ENCODE measurements at places on chromosomes 13 and 19.

DNA sequence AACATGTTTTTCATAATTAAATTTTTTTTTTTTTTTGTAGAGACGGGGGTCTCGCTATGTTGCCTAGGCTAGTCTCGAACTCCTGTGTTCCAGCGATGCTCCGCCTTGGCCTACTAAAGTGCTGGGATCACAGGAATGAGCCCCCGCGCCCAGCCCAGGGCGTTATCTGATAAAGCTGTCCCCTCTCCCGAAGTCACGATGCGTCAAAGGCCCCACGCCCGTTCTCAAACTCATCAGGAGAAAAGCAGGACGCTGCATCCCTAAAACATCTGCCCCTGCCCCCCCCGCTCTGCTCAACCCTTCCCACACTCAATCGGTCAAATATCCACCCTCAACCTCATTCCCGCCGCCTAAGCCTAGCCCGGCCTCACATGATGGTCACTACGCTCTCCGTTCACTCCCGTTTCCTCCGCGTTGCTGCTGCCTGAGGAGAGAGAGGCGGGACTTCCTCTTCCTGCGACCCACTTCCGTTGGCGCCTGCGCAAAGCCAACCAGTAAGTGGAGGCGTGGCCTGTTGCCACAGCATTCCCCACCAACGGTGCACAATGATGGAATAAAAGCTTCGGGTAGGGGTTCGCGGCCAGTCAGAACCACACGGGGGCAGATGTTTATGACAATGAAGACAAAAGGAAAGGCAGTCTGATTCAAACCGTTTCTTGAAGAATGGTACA is at the start of gene SNRPD2:
Gene SNRPD2, minus strand, starts transcription at position 438 of the 671 bp plus-strand sequence. Its CDS starts 65 bp downstream, at position 373.
- DNase-seq = peak; percentile 96

- DNase-seq = no peak
Observed at GRCh38 chr19:14616407-14616806, 33.5 kb downstream of the CLEC17A start.

- DNase-seq = no peak
Observed at GRCh38 chr13:98781045-98781444, 28.6 kb upstream of the SLC15A1 start.

GRCh38 chr19:5927441-5927821 is 13.4 kb downstream of the CAPS start:
- DNase-seq = no peak

DNA sequence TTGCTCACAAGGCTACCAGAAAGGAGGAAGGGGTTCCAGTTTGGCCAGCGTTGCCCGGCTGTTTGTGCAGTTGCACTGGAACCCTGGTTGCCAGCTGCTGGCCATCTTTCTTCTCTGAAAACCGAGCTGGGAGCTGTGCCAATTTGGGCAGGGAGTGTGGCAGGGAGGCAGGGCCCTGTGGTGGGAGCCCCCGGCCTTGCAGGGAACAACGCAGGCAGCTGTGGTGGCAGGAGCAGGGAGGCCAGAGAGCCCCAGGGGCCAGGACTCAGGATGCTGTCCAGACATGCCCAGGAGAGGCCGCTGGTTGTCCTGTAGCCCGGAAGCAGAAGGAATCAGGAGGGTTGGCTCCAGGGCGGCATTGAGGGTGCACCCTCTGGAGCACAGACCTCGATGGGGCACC is 4.8 kb downstream of the KMT5C start:
- DNase-seq = peak; percentile 29

- DNase-seq = no peak
Observed at GRCh38 chr13:35669321-35669720, 192.8 kb upstream of the MAB21L1 start.

DNA sequence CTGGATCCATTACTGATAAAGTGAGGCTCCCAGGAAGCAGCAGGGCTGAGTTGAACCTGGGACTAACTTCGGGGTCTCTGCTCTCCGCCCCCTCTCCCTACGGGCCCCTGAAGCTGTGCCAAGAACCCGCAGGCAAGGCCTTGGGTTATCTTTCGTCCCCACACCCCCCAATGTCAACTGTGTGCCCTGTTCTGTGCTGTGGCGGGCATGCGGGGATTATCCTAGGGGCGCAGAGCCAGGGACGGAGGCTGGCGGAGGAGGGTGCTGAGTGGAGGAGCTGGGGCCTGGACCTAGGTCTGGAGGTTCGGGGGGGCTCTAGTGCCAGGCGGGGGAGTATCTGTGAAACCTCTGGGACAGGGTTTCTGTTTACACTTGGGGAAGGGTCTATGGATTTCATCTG is 26.4 kb downstream of the RFX1 start:
- DNase-seq = no peak

- no peak for DNase-seq
Observed at GRCh38 chr13:102814793-102815192, 15.9 kb downstream of the BIVM start.

- no peak for DNase-seq
Observed at GRCh38 chr13:21688056-21688455, 17.2 kb downstream of the FGF9 start.

DNA sequence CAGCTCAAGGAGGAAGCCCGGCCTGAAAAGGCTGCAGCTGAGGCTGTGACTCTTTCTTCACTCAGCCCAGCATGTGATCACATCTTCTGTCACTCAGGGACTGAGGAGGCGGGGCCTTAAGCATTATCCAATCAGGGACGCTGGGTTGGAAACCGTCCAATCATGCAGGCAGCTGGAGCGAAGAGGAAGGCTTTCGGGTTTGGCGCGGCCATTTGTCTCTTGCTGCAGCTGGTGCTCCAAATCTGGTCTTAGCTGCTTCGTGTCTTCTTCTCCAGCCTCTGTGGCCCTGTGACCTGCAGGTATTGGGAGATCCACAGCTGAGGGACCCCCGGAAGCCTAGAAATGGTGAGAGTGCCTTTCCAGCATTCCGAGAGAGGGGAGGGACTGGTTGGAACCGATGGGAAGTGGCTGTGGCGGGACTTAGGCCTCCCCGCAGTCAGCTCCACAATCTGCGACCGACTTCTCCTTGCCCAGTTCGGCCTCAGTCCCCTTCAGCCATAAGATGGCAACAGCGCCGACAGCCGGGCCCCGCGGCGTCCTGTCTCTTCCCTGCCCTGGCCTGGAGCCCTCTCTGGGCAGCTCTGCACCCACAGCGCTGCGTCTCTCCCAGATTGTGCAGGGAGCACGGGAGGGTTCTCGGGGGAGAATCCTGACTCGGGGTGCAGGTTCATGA is at the start of gene ZNF90:
Gene ZNF90, plus strand, starts transcription at position 210 of the 673 bp plus-strand sequence. Its CDS starts 133 bp downstream, at position 343.
- DNase-seq = peak; percentile 88

DNA sequence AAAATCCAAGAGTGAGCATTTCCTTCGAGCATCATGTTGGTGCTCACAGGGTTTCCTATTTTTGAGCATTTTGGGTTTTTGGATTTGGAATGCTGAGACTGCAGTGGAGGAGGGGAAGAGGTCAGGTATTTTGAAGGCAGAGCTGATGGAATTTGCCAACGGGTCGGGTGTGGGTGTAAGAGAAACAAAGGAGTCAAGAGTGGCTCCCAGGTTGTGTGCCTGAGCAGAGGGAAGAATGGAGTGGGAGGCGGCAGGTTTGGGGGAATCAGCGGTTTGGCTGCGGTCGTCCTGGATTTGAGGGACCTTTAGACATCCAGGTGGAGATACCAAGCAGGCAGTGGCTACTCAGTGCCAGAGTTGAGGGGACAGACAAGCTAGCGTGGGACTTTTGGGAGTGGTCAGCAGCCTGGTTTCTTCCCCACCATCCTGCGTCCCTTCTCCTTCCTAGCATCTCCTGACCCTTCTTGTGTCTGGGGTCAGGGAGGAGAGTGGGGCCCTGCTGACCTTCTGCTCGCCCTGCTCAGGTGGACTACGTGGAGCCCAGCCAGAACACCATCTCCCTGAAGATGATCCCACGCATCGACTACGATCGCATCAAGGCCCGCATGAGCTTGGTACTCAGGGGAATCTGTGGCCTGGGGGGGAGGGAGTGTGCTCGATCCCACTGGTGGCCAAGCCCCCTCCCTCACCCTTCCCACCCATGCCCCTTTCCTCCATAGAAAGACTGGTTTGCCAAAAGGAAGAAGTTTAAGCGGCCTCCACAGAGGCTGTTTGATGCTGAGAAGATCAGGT is 14.5 kb upstream of the TIMM50 start:
- DNase-seq = no peak

- no peak for DNase-seq
Observed at GRCh38 chr13:92224052-92224821, 825.8 kb downstream of the GPC5 start.

DNA sequence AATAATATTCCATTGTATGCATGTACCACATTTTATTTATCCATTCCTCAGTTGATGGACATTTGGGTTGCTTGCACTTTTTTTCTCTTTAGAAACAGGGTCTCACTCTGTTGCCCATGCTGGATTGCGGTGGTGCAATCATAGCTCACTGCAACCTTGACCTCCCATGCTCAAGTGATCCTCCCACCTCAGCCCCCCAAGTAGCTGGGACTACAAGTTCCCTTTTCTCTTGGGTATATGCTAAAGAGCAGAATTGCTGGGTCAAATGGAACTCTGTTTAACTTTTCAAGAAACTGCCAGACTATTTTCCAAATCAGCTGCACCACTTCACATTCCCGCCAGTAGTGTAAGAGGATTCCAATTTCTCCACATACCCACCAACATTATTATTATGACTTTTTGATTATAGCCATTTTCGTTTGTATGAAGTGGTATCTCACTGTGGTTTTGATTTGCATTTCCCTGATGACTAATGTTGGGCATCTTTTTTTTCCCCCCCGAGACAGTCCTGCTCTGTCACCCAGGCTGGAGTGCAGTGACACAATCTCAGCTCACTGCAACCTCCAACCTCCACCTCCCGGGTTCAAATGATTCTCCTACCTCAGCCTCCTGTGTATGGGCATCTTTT is 7.6 kb upstream of the IPO5 start:
- peak; percentile 68 for DNase-seq

- peak; percentile 33 for DNase-seq
Observed at GRCh38 chr19:41427647-41428480, 690 bp upstream of the B3GNT8 start.

GRCh38 chr13:99496184-99497142 is 4.8 kb upstream of the TM9SF2 start:
- peak; percentile 55 for DNase-seq

DNA sequence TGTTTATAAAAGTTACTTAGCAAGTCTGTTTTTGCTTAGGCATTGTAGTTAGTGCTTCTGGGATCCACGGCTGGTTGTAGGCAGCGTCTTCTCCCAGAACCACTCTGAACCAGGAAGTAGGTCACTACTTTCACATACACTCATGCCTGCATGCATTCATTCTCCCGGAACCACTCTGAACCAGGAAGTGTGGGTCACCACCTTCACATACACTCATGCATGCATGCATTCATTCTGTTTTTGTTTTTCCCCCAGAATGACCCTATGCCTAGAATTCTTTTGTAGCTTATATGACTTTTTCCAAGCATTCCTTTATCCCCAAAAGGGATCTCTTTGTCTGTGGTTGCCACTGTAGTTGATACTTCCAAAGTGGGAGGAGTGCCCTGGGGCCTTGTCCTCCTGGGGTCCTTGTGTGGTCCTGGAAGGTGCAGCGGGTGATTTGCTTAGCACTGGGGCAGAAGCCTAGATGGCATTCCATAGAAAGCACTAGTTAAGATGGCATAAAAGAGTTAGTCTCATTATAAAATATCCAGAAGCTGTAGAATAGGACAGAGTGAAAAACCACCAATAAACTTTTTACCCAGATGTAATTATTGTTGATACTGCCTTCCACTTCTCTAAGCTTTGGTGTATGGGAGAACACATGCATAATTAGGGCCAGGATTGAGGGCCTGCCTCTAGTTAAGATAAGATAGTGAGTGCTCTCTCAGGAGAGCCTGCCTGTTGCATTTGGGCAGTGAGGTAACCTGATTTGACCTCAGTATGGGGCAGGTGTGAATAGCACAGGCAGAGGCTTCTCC is 68.6 kb upstream of the TEX29 start:
- DNase-seq = peak; percentile 64

GRCh38 chr19:18437491-18438330 is at the start of gene ISYNA1:
ISYNA1 (minus strand) TSS chr19:18438133; CDS start chr19:18437979, 154 bp downstream.
- peak; percentile 49 for DNase-seq

- no peak for DNase-seq
Observed at GRCh38 chr13:76864259-76864658, 21.9 kb downstream of the KCTD12 start.

- DNase-seq = no peak
Observed at GRCh38 chr13:108352599-108352998, 83.1 kb downstream of the TNFSF13B start.

- no peak for DNase-seq
Observed at GRCh38 chr13:60689571-60689970, 292.6 kb downstream of the TDRD3 start.

GRCh38 chr13:111174377-111175114 is 59.4 kb downstream of the ARHGEF7 start:
- DNase-seq = peak; percentile 34

GRCh38 chr19:7916103-7916954 is 1.7 kb downstream of the TGFBR3L start:
- DNase-seq = peak; percentile 45

DNA sequence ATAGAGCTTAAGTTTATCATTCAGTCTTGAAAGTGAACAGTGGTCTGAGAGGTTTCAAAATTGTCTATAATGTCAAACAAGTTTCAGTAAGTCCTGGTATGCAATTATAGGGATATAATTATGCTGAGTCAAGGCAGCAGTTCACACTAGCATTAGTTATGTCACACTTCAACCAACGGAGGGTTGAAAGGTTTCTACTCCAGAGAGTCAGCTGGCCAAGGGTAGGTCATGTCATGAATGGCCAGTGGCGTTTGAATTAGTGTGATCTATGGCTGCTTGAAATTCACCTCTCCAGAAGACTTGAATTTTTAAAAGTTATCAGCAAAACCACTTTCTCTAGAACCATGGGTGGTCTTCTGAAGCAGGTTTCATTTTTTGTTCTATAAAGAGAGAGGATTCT is 108.6 kb downstream of the TNFRSF19 start:
- DNase-seq = no peak

DNA sequence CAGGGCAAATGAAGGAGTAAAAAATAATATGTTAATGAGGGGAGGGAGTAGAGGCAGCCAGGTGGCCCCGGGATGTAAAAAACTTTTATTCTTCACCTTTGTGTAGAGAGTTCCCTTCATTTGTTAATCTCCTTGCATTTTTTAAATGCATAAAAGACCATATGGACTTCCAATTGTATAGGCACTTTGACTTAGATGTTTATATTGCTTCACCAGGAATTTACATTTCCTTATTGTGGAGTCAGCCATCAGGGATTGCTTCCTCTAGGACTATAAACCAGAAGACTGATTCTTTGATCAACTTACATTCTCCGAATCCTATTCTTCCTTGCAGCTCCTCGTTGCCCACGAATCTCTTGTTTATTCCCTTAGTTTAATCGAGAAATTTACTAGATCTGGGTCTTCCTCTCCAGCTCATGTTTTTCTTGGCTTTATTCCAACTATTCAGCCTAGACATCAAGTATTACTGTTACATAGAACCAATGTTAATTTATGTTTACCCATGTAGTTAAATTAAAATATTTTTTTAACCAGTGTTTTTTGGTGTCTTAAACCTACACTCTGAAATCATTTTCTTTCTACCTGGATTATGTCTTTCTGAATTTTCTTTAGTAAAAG is 1187.0 kb upstream of the SLC10A2 start:
- DNase-seq = no peak

Measured in EH (cell line).